Activated T-helper 9 cell treated with anti-CD3 and anti-CD28 coated beads, Interleukin-2, amount 50 U/mL, for 16 hours (primary cell): ENCODE measurements at places on chromosomes 6 and 20.
A peak's percentile ranks its signal among the peaks of the same experiment; 100 is the strongest.

DNA sequence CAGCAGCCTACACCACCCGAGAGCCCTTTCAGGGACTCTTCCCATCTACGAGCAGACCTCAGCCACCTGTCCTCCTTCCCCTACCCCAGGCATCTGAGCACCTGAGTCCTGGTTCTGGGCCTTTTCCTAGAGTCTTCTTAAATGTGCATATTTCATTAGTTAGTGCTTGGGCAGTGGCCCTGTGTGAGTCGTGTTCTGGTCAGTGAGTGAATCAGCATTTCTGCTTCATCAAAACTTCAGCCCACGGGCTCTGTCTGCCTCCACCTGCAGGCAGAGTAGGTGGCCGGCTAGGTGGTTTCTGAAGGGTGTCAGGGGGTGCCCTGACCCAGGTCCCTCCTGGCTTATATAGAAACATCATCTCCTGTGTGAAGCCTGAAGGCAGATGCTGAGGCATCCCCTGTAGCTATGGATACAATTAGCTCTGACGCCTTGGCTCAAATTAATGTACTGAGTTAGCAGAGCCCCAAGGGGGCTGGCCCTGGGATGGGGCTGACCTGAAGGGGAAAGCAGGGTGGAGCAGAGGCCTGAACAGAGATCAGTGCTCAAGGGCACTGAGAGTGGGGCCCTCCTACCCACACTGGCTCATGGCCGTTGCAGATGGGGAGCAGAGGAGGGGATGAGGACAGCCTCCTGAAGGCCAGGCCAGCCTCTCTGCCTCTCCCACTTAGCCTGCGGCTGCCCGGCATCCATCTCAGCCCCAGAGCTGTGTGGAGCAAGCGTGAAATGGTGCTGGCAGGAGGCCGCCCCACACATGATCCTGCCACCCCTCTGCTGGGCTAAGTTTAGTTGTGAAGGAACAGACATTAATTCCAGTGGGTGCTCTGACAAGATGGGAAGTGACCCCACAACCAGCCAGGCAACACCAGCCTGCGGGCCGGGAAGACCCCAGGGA is 13.6 kb downstream of the IP6K3 start:
- no peak for DNase-seq

GRCh38 chr6:129493354-129493902 is 216.5 kb downstream of the ARHGAP18 start:
- DNase-seq: no peak

GRCh38 chr6:142047934-142048592 is 84.7 kb upstream of the GJE1 start:
- DNase-seq: no peak

- DNase-seq: no peak
Observed at GRCh38 chr20:38139977-38140753, 24.9 kb downstream of the TGM2 start.

DNA sequence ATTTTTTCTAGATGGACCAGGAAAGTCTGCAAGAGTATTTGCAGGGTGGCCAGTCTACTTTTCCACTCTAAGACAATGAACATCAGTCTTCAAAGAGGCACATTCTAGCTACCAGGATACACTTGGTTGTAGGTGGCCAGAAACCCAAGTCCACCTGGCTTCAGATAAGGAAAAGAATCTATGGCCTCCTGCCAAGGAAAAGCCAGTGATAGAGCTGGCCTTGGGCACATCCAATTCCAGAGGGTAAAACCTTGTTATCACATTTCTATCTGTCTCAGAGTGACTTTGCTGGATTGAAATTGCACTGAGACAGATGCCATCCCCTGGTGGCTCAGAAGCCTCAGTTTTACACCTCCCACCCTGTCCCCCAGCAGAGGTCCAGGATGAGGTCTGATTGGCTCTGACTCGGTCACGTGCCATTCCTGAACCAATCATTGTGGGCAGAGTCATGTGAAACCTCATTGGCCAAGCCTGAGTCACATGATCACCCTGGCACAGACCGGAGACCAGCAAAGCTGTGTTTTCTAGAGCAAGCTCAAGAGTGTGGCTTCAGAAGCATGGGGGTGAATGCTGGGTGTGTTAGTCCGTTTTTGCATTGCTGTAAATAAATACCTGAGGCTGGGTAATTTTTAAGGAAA is 497.4 kb upstream of the SULF2 start:
- no peak for DNase-seq

- DNase-seq: no peak
Observed at GRCh38 chr6:3398755-3399696, 57.8 kb downstream of the SLC22A23 start.

DNA sequence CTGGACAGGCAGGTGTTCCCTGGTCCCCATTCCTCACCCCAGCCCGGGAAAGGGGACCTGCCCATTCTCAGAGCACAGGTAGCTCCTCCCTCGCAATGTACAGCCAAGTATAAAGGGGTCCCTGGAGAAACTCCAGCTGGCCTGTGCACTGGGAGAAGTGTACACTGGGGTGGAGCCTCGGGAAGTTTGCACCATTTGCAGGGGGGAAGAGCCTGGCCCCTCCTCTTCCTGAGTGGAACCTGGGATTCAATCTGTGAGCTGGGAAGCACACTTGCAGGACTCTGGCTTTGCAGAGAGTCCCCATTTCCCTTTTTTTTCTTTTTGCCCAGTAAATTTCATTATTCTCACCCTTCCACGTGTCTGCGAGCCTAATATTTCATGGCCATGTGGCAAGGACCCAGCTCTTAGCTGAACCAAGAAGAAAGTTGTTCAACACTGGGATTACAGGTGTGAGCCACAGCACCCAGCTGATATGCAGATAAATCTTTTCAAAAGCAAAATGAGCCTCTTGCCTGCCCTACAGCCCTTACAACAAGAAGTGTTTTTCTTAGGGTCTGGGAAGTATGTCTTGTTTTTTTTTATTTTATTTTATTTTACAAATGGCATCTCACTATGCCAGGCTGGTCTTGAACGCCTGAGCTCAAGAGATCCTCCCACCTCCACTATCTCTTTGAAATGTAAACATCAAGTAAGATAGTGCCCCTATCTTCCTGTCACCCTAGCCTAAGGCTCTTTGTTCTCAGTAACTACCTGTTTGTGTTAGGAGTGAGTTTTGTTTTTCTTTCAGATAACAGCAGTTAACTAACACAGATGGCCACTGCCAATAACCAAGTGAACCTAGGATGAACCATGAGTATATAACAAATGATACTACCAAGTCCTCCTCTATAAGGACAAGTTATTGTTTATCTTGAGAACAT is 9.3 kb upstream of the RNGTT start:
- no peak for DNase-seq

DNA sequence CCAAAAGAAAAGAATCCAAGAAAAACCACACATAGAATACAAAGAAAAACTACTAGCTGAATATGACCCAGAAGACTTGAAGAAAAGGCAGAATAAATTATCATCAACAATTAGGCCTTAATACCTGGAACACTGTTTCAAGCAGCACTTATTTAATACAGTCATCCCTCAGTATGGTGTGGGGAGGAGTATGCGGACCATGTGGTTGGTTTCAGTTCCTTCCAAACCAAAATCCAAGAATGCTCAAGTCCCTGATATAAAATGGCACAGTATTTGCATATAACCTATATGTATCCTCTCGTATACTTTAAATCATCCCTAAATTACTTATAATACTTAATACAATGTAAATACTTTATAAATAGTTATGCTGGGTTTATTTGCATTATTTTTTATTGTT is 16.1 kb downstream of the CDK19 start:
- DNase-seq: no peak

DNA sequence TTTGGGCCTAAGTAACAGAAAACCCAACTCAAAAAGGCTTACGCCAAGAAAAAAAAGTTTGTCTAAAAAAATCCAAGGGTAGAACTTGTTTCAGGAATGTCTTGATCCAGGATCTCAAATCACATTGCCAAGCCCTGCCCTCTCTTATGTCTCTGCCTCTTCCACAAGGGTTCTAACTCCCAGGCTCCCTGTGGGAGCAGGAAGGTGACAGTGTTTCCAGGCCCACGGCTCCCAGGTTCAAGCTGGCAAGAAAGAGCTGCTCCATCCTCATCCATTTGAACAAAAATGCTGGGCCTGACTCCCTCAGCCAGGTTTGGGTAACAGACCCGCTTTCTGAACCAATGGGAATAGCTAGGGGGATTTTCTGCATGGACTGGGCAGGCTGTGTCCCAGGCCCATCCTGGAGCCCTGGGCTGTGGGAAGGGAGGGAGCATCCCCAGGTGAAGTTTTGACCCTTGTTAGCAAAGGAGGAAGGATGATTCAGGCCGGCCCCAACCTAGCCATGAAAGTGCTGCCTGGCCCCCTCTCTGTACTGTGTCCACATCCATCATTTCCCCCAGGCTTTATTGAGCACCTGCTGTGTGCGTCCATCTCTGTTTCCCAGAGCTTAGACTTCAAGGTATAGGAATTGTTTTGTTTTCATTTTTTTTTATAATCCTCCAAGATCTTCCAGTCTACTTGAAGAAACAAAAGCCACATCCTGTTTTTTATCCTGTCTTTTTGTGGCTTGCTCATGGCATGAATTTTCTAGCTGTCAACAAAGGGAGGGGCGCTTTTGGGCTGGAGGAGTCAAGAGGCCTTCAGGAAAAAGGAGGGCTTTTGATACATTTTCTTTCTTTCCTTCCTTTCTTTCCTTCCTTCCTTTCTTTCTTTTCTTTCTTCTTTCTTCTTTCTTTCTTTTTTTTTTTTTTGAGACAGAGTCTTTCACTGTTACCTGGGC is 159.8 kb downstream of the TFAP2C start:
- DNase-seq: no peak

GRCh38 chr6:39086711-39087110 is 28.3 kb downstream of the SAYSD1 start:
- DNase-seq: no peak

DNA sequence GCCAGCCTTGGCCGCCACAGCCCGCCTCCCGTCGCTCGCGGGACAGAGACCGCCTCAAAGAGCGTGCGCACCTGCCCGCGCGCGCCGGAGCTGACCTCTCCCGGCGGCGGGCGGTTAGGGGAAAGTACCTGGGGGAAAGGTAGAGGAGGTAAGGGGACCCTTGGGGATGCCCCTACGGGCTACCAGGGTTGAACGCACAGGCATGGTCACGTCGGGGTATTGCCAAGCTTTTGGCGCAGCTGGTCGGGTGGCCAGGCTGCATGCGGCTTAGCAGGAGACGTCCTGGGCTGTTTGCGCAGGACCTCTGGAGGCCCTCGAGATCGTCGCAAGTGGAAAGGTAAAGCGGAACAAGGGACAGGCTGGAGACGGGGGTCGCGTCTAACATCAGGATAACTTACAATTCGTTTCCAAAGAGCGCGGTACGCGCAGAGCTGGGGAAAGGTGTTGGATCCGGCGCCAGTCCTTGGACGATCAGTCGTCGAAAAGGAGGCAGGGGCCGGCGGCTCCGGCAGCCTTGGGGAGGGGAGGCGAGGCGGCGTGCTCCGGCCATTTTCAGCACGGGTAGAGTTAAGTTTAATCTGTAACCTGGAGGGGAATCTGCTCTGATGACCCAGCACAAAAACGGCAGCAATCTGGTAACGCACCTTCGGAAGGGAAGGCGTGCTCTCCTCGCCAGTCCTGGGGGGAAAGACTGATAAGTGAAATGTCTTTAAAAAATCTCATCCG is 9.0 kb downstream of the GNAS-AS1 start:
- no peak for DNase-seq

DNA sequence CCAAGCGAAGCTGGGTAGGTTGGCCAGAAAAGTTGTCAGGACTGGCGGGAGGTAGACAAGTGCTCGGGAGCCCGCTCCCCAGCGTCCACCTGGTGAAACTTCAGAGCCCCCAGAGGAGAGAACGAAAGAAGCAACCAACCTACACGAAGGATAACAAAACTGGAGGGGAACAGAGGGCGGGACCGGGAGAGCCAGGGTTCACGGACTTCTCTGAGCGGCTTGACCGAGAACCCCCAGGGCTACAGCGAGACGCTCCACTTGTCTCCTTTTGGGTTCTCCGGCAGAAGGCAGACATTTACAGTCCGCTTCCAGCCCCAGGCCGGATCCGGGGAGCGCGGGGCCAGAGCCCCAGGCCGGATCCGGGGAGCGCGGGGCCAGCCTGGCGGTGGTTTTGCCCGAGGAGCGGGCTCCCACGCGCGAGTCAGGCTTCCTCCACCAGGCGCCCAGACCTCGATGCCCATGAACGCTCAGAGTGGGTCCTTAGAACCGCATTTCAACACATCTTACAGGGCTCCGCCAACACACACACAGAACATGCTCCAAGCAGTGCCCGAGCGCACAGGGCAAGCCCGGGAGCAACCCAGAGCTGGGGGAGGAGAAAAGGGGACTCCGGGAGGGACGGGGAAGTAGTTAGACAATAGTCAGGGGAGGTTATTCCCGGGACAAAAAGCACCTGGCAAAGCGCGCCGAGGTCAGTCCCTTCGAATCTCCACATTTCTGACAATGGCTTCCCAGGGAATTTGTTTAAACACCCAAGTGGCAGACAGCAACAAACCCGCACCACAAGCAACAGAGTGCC is 1.1 kb downstream of the PTPRK start:
- DNase-seq: peak; percentile 5

DNA sequence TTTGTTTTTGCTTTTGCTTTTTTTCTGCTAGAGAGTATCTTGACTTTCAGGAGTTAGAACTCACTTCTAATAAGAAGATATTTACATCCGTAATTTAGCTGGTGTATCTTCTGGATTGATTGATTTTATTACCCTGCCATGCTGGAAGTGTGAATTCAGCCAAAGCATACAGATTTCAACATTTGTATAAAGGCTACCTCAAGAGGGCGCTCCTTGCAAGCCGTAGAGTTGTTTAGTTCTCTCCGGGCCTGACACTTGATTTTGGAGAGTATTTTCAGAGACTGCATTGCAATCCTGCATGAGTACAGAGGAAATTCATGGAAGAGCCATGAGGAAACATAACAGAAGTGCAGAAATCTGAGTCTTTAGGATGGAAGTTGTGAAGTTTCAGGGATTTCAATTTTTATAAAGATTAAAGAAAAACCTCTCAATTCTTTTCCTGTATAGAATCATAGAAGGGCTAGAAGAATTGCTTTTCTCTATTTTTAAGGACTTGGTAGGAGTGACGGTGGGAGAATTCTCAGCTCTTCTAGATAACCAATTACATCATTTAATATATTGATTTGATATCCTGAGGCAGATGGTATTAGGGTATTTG is 66.7 kb upstream of the TIAM2 start:
- DNase-seq: peak; percentile 35

GRCh38 chr6:111761783-111762312 is 111.4 kb downstream of the FYN start:
- peak; percentile 26 for DNase-seq

- no peak for DNase-seq
Observed at GRCh38 chr6:137426007-137426689, 68.0 kb downstream of the OLIG3 start.

- no peak for DNase-seq
Observed at GRCh38 chr6:33737267-33738026, 9.3 kb downstream of the IP6K3 start.

DNA sequence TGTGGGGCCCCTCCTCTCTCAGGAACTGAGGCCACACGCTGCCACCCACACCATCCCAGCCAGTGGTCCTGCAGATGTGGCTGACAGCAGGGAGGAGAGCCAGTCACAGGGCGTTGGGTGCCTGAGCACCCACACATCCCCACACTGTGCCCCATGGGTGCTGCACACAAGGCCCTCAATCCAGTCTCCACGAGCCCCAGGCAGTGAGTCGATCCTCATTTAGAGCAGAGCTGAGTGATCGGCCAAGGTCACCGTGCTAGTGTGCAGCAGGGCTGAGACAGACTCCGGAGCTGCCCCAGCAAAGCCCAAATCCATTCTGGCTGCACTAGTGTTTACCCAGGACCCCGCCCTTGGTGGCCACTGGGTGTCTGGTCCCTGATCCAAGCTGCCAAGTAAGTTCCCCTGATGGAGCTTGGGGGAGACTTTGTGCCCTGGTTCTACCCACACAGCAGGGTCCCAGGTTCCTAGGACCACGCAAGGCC is 9.0 kb downstream of the C20orf203 start:
- no peak for DNase-seq
